ENCODE measurements at places on chromosomes 3 and 15.

DNA sequence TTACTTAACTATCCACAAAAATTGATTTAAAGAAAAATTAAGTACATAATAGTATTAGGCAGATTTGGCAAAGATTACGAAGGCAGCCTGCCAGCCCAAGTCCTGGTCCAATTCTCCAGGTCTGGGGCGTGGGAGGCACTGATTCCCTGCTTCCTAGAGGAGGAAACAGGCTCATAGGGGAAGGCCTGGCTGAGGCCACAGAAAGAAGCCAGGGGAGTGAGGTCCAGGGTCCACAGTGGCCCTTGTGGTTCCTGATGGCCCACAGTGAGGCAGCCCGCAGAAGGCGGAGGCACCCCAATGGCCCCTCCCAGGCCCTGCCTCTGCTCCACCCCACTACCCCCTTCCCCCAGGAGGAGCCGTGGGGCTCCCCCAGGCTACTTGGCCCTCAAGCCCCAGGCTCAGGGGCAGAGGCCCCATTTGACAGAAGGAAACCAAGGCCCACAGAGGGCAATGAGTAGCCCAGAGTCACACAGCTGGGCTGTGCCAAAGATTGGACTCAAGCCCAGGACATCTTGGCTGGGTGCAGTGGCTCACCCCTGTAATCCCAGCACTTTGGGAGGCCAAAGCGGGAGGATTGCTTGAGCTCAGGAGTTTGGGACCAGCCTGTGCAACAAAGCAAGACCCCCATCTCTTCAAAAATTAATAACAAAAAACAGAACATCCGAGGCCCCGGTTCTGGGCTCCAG is 21.0 kb downstream of the H1-8 start:
- no peak for DNase-seq

- no peak for DNase-seq
These were observed 159.3 kb downstream of the WDR76 start for GRCh38 chr15:43985976-43986680.

DNA sequence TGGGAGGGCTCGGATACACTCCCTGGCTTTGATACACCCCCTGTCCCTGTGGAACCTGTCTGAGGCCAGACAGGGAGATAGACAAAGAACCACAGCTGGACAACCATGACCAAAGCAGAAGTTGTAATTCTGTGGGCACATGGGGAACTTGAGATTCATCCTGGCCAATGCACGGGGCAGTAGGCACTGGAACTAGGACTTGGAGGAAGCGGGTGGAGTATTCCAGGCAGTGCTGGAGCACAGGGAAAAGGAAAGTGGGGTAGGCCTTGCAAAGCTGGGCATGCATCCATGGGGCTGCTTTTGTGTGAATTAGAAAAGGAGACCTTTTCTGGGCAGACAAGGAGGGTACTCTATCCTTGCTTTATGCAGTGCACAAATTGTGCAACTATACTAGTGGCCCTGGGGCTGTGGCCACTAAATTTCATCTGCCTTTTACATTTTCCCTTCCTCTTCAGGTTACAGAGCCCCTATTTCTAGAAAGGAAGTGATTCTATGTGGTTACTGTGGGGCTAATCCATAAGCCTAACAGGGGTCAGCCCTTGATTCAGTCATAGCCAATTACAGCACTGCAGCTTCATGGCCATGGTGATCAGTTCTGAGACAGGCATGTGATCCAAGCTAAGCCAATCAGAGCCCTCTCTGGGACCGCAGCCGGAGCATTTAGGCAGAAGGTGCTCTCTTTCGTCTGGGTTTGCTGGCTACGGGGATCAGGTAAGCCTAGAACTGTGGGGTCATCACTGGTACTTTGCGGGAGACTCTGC is 21.0 kb downstream of the CRABP1 start:
- no peak for DNase-seq

DNA sequence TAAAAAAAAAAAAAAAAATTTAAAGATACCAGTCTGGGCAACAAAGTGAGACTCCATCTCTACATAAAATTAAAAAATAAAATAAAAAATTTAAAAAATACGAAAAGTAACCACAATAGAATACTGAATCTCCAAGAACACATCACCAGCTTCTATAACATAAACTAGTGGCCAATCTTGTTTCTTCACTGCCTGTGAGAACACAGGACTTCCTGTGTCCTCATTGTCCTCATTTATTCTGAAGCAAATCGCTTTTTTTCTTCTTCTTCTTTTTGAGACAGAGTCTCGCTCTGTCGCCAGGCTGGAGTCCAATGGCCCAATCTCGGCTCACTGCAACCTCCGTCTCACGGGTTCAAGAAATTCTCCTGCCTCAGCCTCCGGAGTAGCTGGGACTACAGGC is 28.6 kb upstream of the RAB7A start:
- DNase-seq = no peak

GRCh38 chr3:8987226-8987625 is 24.0 kb upstream of the RAD18 start:
- DNase-seq = no peak

GRCh38 chr3:10093678-10094077 is 14.4 kb downstream of the FANCD2OS start:
- DNase-seq = no peak

GRCh38 chr3:119376758-119377157 is 82.6 kb downstream of the ARHGAP31 start:
- no peak for DNase-seq

DNA sequence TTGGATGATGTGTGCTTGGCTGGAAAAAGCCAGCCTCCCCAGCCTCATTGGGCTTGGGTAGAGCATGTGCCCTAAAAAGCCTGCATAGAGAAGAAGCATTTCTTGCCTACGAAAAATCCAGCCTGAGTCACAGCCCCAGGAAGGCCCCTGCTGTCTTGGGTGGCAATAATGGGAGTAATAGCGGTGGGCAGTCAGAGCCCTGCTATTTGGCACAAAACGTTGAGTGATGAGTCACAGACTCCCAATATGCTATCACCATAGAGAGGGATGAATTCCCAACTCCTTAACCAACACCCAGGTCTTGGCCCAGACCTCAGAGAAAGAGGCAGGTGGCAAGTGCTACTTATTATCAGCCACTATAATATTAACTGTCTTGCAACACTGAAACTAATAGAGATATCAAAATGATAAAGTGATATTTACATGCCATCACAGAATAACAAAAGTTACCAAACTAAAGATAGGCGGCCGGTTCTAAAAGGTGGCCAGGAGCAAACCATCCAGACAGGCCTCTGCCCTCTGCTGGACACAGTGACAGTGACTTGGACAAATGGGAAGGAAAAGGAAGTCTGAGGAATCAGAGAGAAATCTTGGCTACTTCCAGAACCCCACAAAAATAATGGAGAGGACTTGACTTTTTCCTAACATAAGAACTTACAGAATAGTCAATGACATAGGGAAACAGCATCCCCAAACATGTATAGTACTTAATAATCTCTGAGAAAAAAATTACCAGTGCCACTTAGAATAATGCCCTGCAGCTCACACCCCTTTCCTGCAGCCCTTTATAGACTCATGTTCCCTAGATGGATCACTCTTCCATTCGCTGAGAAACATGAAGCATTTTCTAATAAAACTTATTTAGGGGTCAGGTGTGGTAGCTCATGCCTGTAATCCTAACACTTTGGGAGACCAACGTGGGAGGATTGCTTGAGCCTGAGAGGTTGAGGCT is 51.9 kb upstream of the MUC13 start:
- peak; percentile 99 for DNase-seq

- no peak for DNase-seq
These were observed 191.6 kb upstream of the FAM3D start for GRCh38 chr3:58858126-58858525.

DNA sequence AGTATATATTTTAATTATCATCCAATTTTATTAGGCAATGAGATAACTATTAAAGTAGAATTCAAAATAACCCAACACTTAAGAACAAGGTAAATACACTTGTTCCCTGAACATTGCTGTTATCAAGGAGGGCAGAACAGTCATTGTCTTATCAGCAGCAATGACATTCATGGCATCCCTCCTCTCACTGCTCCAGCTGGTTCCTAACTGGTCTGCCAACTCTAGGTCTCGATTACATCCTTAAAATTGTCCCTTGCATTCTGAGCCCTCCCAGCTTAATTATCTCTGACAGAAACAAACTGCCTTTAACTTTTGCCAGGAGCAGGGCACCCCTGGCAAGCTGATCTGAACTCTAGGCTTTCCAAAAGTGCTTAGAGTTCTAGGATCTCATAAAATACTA is 14.0 kb upstream of the DYNC1LI1 start:
- DNase-seq = peak; percentile 17

DNA sequence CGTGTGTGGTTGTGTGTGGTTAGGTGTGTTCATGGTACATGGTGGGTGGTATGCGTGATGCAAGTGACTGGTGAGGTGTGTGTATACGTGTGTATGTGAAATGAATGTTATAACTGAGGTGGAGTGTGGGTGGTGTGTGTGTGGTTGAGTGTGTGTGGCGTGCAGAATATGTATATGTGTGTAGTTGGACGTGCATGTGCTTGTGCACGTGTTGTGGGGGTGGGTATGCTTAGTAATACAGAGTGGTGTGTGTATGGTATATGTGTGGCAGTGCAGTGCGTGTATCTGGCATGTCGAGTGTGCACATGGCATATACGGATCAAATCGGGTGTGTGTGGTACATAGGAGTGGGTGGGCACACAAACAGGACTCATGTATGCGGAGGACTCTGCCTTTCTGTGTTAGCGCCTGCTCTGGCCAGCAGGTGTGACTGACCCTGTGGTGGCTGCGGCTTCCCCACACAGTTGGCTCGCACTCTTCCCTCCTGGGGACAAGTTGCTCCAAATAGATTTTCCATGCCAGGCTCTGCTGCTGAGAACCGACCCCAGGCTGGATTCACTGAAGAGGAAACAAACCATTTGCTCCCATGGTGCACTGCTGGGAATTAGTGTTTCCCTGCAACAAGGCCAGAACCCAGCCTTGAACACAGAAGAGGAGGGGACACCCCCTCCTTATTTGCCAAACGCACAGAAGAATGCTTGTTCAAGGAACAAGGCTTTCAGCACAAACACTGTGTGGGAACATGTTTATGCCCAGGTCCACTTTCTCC is 1.2 kb upstream of the C3orf70 start:
- no peak for DNase-seq

GRCh38 chr3:188392076-188392475 is 238.1 kb downstream of the LPP start:
- no peak for DNase-seq

- DNase-seq = peak; percentile 53
These were observed 280.3 kb downstream of the ZPLD1 start for GRCh38 chr3:102715030-102715697.

DNA sequence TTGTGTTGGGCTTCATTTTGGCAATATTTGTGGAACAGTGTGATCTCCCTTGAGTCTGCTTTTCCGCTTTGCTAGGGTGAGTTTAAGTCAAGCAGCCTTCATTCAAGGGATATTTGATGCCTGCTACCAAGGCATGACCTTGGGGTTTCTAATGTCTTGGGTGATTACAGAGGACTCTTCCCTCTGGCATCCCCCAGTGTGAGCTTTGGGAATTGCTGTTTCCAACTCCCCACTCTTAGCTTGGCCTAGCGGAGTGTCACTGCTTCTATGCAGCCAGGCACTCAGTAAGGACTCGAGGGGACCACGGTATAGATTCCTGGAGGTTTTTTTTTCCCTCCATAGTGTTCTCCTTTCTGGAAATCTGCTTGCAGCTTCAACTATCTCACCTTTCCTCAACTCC is 21.1 kb downstream of the GCNT3 start:
- DNase-seq = peak; percentile 19

DNA sequence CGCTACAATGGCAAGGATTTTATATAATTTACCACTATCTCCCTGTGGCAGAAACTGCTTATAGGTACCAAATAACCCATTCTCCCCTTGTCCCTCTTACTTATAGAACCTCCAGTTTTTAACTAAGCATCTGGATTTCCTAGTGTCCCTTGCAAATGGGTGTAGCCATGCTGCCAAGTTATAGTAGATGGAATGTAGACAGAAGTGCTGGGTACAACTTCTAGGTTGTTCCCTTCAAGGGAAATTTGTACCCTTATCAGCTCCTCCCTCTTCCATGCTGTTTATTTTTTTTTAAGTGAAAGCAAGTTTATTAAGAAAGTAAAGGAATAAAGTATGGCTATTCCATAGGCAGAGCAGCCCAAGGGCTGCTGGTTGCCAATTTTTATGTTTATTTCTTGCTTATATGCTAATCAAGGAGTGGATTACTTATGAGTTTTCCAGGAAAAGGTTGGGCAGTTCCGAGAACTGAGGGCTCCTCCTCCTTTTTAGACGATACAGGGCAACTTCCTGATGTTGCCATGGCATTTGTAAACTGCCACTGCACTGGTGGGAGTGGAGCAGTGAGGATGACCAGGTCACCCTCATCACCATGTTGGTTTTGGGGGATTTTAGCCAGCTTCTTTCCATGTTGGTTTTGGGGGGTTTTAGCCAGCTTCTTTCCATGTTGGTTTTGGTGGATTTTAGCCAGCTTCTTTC is 40.1 kb upstream of the TM4SF19 start:
- DNase-seq = no peak

DNA sequence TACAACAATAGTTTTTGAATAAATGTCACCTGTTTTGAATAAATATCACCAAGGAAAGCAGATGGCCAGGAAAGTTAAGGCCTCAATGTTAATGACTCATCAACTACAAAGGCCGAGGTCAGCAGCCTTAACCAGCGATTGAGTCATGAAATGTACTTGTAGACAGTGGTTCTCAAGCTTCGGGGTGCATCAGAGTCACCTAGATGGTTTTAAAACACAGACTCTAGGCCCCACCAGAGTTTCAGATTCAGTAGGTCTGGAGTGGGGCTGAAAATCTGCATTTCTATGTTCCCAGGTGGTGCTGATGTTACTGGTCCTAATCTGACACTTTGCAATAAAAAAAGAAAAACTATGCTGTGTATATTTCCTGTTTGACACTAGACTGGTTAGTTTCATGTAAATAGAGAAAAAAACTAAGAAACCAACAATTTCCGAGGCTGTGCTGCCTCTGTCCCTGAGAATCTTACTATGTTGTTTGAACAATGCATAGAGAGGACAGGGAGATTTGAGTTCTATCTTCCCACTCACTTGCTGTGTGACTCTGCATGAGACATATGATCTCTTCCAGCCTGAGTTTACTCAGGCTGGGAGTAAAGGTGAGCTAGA is 9.8 kb downstream of the RAB27A start:
- peak; percentile 96 for DNase-seq

- DNase-seq = no peak
These were observed 44.1 kb downstream of the ARHGAP11B start for GRCh38 chr15:30670056-30670455.

GRCh38 chr3:64445109-64445943 is 220.1 kb upstream of the PRICKLE2 start:
- DNase-seq = peak; percentile 19

GRCh38 chr15:94080416-94080815 is 150.9 kb upstream of the MCTP2 start:
- DNase-seq = peak; percentile 77

DNA sequence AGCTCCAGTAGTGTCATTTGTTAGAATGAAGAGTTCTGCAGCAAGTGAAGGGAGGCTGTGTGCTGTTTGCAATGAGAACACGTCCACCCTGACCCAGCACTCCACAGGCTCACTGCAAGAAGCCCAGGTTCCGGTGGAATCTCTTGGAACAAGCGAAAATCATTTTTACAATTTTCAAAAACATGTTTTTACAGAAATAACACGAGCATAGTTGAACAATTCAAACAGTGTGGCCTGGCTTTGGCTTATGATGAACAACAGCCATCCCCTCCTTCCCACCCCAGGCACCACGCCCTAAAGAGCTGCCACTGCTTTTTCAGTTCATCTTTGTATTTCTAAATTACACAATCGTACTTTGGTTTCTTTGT is 59.5 kb upstream of the KY start:
- DNase-seq = no peak

GRCh38 chr3:138726946-138727730 is 107.6 kb downstream of the PIK3CB start:
- DNase-seq = no peak
